Right hindlimb (tissue), 1 donor: ENCODE measurements at places on chromosomes 1 and 21.

DNA sequence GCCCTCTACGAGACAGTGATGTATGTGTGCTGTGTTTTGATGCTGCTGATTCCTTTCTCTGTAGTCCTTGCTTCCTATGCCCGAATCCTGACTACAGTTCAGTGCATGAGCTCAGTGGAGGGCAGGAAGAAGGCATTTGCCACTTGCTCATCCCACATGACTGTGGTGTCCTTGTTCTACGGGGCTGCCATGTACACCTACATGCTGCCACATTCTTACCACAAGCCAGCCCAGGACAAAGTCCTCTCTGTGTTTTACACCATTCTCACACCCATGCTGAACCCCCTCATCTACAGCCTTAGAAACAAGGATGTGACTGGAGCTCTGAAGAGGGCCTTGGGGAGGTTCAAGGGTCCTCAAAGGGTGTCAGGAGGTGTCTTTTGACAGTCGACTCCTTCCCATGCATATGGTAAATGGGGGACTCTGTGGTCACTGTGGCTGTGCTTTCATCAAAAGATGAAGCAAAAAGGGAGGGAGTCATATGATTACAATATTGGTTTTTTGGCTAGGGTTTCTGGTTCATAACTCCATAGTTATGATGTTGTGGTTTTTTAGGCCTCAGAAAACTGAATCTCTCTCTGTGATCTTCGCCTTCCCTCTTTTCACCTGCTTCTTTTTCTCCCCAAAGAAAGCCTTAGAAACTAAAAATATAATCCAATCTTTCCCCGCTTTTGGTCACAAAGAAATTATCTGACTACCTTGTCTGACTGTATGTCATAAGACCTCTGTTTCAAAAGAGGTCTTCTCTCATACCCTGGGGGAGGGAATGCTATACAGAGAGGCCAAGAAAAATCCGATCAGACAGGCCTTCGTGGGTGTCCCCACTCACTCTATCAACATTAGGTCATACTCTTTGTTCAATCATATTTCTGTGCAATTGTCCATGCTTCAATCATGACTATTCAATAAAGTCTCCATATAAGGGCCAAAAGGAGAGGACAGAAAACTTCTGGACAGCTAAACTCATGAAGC is 4.2 kb downstream of the OR2T1 start:
- no peak for DNase-seq

DNA sequence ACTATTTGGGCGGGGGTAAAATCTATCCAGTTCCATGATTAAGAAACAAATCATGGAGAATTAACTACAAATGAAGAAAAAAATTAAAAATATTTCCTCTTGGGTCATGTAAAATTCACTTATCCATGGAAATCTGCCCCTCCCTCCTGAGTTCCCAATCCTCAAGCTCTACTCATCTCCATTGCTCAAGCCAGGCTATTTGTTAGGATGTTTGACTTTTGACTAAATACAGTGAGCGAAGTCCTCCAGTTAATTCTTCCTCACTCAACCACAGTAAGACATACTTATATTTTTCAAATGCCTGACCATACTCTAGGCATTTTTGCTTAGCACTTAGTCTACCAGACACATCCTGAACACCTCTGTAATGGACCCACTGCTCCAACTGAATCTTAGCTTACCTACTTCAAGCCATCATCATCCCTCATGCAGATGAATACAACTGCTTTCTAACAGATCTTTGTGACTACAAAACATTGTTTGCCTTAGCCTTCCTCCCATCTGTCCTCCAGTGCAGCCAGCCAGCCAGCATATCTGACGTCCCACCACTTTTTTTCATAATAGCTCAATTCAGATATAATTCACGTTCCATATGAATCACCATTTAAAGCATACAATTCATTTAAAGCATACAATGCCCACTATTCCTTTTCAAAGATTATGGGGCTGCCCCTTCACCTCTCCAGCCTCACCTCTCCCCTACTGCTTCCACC is 154.2 kb downstream of the RERE start:
- no peak for DNase-seq

DNA sequence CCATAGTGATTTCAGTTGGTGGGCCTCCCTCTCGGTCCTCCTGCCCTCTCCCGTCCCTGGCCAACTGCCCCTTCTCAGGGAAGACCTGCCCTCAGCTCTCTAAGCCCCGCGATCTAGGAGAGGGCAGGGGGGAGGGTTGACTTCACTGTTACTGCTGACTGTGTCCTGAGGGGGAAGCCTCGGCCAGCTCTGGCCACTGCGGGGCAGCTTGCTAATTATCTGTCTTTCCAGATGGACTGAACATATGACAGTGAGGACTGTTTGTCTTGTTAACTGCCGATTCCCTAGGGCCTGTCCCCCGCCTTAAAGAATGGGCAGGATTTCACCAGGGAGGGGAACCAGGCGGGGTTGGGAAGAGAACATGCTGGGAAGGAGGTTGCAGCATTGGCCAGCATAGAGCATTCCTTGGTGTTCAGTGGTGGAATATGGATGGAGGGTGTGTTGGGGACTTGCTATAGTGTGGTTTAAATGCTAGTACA is 22.9 kb downstream of the NIPAL3 start:
- DNase-seq: peak; percentile 47

GRCh38 chr1:212578041-212578440 is 30.5 kb upstream of the ATF3 start:
- no peak for DNase-seq

GRCh38 chr21:45899317-45900033 is 82.1 kb upstream of the COL6A1 start:
- no peak for DNase-seq

DNA sequence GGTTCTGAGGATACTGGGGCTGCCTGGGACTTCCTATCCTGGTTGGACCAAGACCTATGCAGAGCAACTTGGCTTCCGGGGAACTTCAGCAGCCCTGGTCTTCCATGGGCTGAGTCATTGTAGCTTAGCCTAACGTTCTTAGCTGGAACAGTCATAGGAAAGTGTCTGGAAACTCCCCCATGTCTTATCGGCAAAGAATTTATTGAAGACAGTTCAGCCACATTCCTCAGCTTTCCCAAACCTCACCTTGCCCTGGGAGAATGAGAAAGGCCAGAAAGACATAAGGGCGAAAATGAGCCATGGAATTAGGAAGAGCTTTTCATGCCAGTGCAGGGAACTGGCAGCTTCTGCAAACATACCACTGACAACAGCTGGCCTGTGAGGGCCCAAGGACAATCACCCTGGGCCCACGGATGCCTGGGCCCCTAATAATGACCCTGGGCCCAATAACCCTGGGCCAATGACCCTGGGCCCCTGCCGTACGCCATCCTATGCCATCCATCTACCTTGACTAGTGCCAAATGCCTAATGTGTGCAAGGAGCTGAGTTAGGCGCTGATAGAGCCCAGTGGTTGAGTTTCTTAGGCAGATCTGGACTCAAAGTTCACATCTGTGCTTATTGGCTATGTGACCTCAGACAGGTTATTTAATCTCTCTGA is 114.4 kb upstream of the GADD45A start:
- no peak for DNase-seq

DNA sequence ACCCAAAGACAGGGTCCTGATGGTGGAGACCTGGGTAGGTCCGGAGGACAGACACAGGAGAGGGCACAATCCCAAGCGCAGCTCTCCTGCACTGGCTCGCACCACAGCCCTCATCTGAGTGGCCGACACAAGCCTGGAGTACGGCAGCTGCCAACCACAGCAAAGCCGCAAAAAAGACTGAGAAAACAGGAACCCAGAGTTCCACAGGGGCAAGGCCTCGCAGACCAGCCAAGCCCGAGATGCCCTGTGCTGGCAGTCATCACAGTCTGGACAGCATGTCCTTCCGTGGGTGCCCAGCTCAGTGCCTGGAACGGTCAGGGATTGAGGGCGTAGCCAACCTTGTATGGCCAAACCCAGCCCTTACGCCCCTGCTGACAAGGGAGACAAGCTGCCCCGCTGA is 11.4 kb downstream of the ZBTB48 start:
- DNase-seq: no peak
